ENCODE measurements at places on chromosomes 16 and 17. TPM values are rescaled to one million over a fixed set of nuclear protein-coding genes. Genes with fewer than 3 reads are reported as not detected.
A peak's percentile ranks its signal among the peaks of the same experiment; 100 is the strongest.

DNA sequence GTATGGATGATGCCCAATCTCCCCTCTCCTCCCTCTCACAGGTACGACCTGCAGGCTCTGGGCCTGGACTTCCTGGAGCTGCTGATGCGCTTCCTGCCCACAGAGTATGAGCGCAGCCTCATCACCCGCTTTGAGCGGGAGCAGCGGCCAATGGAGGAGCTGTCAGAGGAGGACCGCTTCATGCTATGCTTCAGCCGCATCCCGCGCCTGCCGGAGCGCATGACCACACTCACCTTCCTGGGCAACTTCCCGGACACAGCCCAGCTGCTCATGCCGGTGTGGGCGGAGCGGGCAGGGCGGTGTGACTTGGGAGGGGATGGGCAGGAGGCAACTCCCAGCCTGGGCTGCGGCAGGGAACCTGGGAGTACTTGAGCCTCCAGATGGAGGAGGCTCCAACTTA, 18.1 kb downstream of the SPATA32 start:
- no peak for DNase-seq
- peaks cover 33% of the 10 kb centered on the region for H3K36me3 ChIP-seq
- H3K4me1 ChIP-seq: peaks cover 24% of the 10 kb centered on the region
- H3K27ac ChIP-seq: no peak overlapping the region

GRCh38 chr16:4617880-4618279, 3.2 kb upstream of the UBALD1 start:
- H3K27me3 ChIP-seq: no peaks in the 10 kb centered on the region
- H3K4me3 ChIP-seq: no peak overlapping the region
- no peak overlapping the region for H3K27ac ChIP-seq
- no peak for DNase-seq
- H3K36me3 ChIP-seq: no peaks in the 10 kb centered on the region
- H3K4me1 ChIP-seq: peaks cover 22% of the 10 kb centered on the region

DNA sequence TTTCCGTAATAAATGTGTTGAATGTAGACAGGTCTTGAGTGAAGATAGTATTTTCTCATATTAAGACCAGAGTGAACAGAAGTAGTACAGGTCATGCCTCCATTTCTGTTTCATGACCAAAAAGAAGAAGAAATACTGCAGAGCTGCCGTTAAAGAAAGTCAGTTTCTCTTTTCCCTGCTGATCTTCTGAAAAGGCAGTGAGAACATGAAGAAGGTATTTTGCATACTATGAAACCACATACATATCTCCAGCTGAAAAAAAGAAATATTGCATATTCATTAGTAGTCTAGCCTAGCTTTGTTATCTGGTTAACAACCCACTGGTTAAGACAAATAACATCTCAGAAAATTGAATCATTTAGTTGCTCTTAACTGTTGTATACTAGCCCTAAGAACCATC, 138.4 kb downstream of the PHKB start:
- H3K4me1 ChIP-seq: no peaks in the 10 kb centered on the region
- no peak for DNase-seq
- H3K27me3 ChIP-seq: no peaks in the 10 kb centered on the region
- no peak overlapping the region for H3K4me3 ChIP-seq
- peaks cover 15% of the 10 kb centered on the region for H3K36me3 ChIP-seq
- no peak overlapping the region for H3K27ac ChIP-seq

- DNase-seq: no peak
- H3K27ac ChIP-seq: no peak overlapping the region
Measured at GRCh38 chr17:33175562-33175961, 117.5 kb downstream of the ASIC2 start.

DNA sequence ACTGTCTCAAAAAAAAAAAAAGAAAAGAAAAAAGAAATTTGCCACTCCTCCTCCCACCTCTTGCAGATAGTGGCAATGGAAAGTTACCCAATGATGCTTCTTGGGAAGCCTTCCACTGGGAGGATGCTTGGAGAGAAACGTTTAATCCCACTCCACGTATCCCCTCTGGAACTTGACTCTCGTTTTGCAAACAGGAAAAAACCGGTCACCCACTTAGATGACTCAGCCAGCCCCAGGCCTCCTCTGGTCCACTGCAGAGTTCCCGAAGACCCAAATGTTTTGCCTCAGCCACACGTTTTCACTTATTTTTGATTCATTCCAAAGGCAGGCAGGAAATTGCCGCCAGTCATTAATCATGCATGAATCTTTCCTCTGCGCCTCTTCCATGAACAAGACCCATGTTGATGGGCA, 9.3 kb upstream of the TNFRSF17 start:
- no peaks in the 10 kb centered on the region for H3K27me3 ChIP-seq
- H3K36me3 ChIP-seq: no peaks in the 10 kb centered on the region
- H3K4me3 ChIP-seq: no peak overlapping the region
- DNase-seq: no peak

DNA sequence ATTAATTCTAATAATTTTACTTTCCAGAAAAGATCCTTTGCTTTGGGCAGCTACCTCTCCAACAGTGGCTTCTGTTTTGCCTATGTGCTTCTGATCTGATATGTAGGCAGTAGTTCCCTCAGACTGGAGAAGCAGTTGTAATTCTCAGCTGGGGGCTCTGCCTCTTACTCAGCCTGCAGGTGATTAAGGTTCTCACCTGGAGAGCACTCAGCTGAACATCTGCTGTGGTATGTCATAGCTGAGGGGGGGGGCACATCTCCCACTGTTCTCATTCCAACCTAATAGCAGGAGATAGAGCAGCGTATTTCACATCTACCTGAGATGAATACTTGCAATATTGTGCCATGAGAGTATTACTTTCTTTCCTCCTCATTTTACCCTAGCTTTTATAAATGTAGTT, 511.9 kb upstream of the CDH8 start:
- no peak overlapping the region for H3K4me3 ChIP-seq
- H3K36me3 ChIP-seq: no peaks in the 10 kb centered on the region
- H3K4me1 ChIP-seq: no peaks in the 10 kb centered on the region
- H3K27me3 ChIP-seq: no peaks in the 10 kb centered on the region

DNA sequence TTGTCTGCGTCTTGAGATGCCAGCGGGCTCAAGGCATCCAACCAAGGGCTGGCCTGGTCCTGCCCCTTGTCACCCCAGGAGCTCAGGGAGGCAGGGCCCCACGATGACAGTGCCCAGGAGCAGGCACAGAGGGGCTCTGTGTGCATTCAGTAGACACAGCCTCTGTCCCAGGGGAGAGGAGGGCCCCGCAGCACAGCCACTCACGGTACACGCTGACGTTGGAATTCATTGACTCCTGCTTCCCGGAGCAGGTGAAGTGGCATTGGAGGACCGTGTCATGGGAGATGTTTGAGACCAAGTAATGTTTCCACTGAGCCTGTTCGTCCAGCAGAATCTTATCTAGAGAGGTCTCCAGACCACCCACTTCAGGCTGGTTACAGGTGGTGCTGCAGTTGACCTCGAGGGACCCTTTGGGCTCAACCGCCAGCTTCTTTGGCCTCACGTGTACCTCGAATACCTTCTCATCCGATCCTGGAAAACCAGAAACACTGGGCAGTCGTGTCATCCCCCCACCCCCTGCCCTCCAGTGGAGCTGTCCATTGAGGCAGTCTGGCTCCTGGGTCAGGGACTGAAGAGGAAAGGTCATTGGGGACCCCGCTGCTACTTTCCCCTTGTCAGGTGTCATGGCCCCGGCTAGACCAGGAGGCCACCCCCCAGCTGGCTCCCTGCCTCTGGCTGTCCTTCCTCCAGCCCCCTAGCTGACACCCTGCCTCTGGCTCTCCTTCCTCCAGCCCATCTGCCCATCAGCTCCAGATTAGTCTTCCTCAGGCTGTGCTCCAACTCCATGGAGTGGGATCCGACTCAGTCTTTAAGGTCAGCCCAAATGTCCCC, 7.0 kb downstream of the PRR29 start:
- no peaks in the 10 kb centered on the region for H3K27me3 ChIP-seq
- peaks cover 34% of the 10 kb centered on the region for H3K4me1 ChIP-seq
- DNase-seq: no peak
- peaks cover 7% of the 10 kb centered on the region for H3K36me3 ChIP-seq

DNA sequence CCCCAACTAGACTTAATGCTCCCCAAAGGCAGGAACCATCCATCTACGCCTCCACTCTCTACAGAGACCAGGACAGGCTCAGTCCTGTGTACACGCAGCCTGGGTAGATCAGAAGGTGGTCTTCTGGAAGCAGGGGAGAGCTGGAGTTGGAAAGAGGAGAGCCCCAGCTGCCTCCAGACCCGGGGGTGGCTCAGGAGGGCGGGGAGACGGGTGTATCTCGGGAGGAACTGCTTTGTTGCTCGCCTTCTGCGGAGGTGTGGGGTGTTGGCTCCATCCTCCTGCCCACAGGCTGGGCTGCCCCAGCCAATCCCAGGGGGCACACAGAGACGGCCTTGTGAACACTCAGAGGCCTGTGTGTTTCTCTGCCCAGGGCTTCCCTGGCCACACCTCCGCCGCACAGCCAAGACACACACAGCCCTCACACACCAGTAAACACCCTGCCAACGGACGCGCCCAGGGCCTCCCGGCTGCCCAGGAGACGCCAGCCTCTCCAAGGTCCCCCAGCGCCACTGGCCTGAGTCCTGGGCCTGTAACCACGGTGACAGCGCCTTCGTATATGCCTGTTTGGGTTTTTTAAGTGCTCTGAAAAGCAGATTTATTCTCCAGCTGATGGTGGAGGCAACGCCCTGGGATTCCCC, 143.4 kb upstream of the CDC42EP4 start:
- H3K27me3 ChIP-seq: peaks cover 2% of the 10 kb centered on the region
- no peak overlapping the region for H3K27ac ChIP-seq
- no peak for DNase-seq
- H3K36me3 ChIP-seq: no peaks in the 10 kb centered on the region

- H3K27ac ChIP-seq: no peak overlapping the region
- no peak overlapping the region for H3K4me3 ChIP-seq
- no peaks in the 10 kb centered on the region for H3K27me3 ChIP-seq
- peaks cover 2% of the 10 kb centered on the region for H3K4me1 ChIP-seq
- DNase-seq: no peak
Measured at GRCh38 chr16:83929811-83930555, 23.1 kb upstream of the OSGIN1 start.

DNA sequence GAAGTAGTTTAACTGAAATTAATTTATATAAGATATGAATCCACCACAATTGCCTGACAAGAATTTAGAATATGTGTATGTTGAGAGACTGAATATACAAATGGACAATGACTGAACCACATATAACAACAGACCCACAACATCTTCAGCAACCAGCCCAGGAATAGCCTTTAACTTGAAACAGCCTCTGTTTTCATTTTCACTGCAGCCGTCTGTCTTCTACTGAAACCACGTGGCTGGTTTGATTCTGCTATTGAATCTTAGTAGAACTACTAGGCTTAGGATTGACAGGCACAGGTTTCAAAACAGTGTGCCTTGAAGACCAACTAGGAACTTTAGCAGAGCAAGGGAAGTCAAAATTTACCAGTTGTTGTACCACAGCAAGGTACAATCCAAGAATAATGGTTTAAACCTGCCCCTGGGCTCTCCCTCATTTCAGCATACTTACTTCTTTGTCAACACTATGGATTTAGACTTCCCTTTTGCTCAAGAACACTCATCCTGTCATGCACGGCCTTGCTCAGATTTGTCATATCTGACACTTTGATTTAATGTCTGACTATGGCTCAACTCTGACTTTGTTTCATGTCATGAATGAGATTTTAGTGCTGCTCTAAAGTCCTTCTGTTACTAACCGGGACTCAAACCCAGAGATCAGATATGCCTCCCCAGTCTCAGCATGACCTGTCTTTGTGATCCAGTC, 355.0 kb downstream of the KIF2B start:
- no peak for DNase-seq
- no peaks in the 10 kb centered on the region for H3K36me3 ChIP-seq
- H3K4me1 ChIP-seq: no peaks in the 10 kb centered on the region
- no peak overlapping the region for H3K27ac ChIP-seq
- no peaks in the 10 kb centered on the region for H3K27me3 ChIP-seq
- H3K4me3 ChIP-seq: no peak overlapping the region

DNA sequence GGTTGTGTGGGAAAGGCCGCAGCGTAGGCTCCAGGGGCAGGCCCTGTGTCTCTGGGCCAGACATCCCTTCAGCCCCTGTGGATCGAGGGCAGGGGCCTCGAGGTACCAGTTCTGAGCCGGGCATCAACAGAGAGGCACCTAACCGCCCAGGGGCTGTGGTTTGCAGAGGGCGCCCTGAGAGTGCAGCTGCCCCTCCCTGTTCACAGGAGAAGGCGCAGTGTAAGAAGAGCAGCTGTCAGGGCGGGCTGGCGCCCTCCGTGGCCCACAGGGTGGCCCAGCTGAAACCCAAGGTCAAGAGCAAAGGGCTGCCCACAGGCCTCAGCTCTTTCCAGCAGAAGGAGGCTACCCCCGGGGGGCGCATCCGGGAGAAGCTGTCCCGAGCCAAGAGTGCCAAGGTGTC, 56.5 kb downstream of the ACTG1 start:
- no peak for DNase-seq
- H3K27me3 ChIP-seq: no peaks in the 10 kb centered on the region
- peaks cover 8% of the 10 kb centered on the region for H3K4me1 ChIP-seq
- no peaks in the 10 kb centered on the region for H3K36me3 ChIP-seq

GRCh38 chr17:82021107-82021899, 1.4 kb downstream of the CENPX start:
- H3K36me3 ChIP-seq: peaks cover 10% of the 10 kb centered on the region
- DNase-seq: peak; percentile 82
- H3K27me3 ChIP-seq: no peaks in the 10 kb centered on the region
- peaks cover 22% of the 10 kb centered on the region for H3K4me1 ChIP-seq

- no peak for DNase-seq
- H3K4me3 ChIP-seq: no peak overlapping the region
- H3K27me3 ChIP-seq: no peaks in the 10 kb centered on the region
- no peak overlapping the region for H3K27ac ChIP-seq
Measured at GRCh38 chr17:28141773-28142172, 99.3 kb downstream of the NLK start.

DNA sequence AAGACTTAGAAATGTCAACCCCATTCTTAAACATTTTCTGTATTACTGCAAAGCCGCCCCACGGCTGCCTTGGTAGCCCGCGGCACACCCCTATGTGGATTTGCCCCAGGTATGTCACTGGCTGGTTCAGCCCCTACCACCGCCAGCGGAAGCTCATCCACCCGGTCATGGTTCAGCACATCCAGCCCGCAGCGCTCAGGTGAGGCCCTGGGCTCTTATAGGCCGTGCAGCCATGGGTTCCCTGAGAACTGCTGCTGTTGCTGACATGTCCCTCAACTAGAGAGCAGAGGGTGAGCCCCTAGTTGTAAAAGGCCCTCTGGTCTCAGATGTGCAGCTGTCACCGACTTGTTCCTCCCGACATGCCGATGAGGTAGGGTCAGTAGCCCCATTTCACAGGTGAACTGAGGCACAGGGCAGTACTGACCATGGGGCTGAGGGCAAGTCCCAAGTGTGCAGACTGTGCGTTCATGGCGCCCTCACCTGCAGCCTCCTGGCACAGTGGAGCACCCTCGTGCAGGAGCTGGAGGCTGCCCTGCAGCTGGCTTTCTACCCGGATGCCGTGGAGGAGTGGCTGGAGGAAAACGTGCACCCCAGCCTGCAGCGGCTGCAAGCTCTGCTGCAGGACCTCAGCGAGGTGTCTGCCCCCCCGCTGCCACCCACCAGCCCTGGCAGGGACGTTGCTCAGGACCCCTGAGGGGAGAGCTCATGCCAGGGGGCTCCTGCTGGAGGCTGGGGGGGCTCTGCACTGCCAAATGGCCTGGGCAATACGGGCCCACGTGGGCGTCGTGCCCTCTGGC, 8.7 kb downstream of the CYBC1 start:
- H3K36me3 ChIP-seq: peaks cover 20% of the 10 kb centered on the region
- H3K4me3 ChIP-seq: no peak overlapping the region
- H3K27ac ChIP-seq: no peak overlapping the region
- DNase-seq: no peak

The C1QTNF8 gene
- not detected for total RNA-seq

The RNF43 gene
- total RNA-seq: 0.38 TPM

The MYH3 gene
- 3.1 TPM for total RNA-seq

The PRR35 gene
- total RNA-seq: not detected

The ATP2A1 gene
- total RNA-seq: 4.2 TPM

The HOXB9 gene
- total RNA-seq: 6.9 TPM

The PLCG2 gene
- total RNA-seq: 13.4 TPM

Measured in activated naive CD4-positive, alpha-beta T cell treated with anti-CD3 and anti-CD28 coated beads for 36 hours (primary cell).